Mammary epithelial cell (primary cell): ENCODE measurements at places on chromosomes 11 and 22.

GRCh38 chr11:46176421-46176820, 55.2 kb upstream of the PHF21A start:
- DNase-seq, result no peak

- peak; percentile 62 for DNase-seq
These were observed 1.7 kb downstream of the SMTN start for GRCh38 chr22:31082606-31083376.

DNA sequence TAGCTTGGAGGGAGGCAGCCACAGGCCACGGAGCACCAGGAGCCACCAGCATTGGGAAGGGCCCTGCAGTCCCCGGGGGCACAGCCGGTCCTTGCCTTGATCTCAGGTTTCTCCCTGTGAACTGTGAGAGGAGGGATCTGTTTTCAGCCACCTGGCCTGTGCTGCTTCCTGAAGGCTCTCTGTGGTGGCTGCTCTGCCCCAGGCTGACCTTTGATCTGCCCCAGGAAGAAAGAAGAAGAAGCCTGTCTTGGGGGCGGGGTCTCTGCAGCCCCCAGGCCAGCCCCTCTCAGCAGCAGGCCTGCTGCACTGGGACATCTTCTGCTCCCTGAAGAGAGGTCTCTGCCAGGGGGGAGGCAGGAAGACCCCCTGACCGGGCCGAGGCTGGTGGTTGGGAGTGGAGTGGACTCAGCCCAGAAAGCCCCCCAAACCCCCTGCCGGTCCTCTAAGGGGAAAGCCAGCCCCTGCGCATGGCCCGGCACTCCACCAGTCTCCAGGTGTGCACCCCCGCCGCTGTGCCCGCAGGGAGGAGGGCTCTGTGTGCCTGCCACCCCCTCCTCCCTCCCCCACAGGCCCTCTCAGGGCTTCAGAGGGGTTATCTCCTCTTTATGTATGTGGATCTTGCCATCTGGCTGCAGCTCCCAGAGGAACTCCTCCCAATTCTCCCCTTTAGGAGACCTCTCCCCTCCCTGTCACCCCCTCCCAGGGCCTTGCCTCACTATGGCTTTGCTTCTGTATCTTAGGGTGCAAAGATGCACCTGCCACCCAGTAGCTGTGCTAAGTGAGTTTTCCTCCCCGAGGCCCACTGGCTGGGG, 675.3 kb downstream of the BRD1 start:
- no peak for DNase-seq

DNA sequence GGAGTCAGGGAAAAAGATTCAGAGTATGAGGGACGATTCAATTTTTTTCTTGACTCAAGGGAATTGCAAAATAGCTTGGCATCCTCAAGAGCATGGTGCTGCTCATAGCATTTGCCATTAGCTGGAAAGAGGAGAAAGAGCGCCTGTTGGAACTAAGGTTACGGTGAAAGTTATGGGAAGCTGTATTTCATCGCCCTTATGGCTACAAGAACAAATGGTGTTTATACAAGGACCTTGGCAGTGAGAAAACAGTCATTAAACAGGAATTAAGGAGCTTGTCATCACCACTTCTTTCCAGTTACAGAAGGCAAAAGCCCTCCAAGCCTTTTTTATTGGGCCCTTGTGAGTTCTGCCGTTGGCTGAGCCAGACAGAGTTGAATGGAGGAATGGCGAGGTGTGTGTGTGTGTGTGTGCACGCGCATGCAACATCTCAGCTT, 74.2 kb downstream of the ALX4 start:
- DNase-seq, result no peak

- peak; percentile 66 for DNase-seq
These were observed 53.2 kb upstream of the FTH1 start for GRCh38 chr11:62020661-62021060.

DNA sequence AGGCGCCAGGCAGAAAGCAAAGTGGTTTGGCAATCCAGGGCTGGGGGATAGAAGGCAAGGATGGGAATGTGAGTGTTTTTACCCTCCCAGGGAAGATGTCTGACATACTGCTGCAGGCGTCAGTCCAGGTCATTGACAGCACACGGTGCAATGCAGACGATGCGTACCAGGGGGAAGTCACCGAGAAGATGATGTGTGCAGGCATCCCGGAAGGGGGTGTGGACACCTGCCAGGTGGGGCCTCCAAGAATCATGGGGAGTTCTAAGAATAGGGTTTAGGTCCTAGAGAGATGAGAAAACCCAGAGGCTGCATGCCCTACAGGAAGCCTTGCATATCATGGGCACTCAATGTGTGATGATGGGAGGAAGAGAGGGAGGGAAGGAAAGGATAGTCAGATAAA, 28.3 kb upstream of the SMIM35 start:
- DNase-seq, result no peak

GRCh38 chr11:11583801-11584529, 37.8 kb downstream of the GALNT18 start:
- DNase-seq, result no peak

- DNase-seq, result peak; percentile 45
These were observed 143.7 kb downstream of the TYR start for GRCh38 chr11:89321401-89321800.

DNA sequence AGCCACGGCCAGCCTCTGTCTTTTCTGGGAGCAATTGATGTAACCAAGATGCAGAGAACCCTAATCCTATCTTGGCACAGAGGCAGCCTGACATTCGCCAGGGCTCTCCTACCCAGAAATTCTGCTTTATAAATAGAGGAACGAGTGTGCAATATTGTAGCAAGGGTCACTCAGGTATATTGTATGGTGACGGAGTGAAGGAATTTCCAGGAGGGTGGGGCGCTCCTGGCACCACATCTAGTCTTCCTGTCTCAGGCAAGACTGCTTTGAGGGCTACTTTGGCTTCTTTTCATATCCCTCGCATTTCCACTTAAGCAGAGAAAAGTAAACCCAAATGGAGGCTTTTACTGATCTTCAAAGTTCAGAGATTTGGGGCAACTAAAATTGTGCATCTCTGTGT, 114.4 kb downstream of the BARX2 start:
- peak; percentile 20 for DNase-seq

GRCh38 chr22:27546157-27546935, 255.2 kb downstream of the MN1 start:
- no peak for DNase-seq

- DNase-seq, result no peak
These were observed 9.7 kb downstream of the EHF start for GRCh38 chr11:34630544-34630943.

GRCh38 chr22:46797355-46797754, 34.9 kb downstream of the TBC1D22A start:
- DNase-seq, result peak; percentile 39

- no peak for DNase-seq
These were observed 100.2 kb downstream of the BCR start for GRCh38 chr22:23280356-23281052.

GRCh38 chr11:1502954-1503707, 16.6 kb upstream of the MOB2 start:
- DNase-seq, result no peak

- DNase-seq, result no peak
These were observed 8.6 kb downstream of the REXO2 start for GRCh38 chr11:114447892-114448291.

GRCh38 chr11:122769126-122769780, 69.0 kb upstream of the CRTAM start:
- no peak for DNase-seq

GRCh38 chr11:11813288-11813962, 28.3 kb upstream of the USP47 start:
- DNase-seq, result peak; percentile 77

- DNase-seq, result peak; percentile 81
These were observed 695.3 kb downstream of the KCNA4 start for GRCh38 chr11:29321293-29322132.
